ENCODE measurements at places on chromosomes 7 and 10.

- DNase-seq = no peak
Observed at GRCh38 chr7:42689626-42690025, 222.2 kb downstream of the C7orf25 start.

DNA sequence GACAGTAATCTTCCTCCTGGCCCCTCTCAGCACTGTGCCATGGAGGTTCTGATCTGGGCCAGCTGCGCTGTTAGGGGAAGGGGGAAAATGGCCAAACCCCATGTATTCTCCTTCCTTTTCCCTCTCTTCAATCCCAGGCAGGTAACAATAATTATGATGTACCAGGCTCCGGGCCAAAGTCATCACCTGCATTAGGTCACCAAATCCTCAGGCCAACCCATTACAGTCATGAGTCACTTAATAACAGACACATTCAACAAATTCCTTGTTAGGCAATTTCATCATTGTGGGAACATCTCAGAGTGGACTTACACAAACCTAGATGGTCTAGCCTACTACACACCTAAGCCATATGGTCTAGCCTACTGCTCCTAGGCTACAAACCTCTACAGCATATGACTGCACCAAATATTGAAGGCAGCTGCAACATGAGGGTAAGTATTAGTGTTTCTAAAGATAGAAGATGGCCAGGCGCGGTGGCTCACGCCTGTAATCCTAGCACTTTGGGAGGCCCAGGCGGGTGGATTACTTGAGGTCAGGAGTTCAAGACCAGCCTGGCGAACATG is 2.2 kb upstream of the HSPB1 start:
- DNase-seq = no peak

DNA sequence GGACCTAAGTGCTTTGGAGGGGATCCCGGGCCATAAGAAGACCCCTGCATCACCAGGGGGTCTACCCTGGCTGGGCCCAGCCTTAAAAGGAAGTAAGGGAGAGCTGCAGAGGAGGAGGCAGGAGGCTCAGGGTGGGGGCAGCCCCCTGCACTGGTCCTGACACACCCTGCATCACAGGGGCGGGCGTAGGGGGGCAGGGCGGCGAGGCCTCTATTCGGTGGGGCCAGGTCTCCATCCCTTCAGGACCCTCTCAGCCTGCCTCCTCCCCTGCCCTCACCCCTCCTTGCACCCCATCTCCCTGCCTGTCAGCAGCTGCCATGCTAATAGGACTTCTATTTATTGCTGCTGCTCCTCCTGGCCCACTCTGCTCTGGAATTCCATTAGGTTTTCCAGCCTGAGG is 101.4 kb downstream of the C10orf105 start:
- no peak for DNase-seq

DNA sequence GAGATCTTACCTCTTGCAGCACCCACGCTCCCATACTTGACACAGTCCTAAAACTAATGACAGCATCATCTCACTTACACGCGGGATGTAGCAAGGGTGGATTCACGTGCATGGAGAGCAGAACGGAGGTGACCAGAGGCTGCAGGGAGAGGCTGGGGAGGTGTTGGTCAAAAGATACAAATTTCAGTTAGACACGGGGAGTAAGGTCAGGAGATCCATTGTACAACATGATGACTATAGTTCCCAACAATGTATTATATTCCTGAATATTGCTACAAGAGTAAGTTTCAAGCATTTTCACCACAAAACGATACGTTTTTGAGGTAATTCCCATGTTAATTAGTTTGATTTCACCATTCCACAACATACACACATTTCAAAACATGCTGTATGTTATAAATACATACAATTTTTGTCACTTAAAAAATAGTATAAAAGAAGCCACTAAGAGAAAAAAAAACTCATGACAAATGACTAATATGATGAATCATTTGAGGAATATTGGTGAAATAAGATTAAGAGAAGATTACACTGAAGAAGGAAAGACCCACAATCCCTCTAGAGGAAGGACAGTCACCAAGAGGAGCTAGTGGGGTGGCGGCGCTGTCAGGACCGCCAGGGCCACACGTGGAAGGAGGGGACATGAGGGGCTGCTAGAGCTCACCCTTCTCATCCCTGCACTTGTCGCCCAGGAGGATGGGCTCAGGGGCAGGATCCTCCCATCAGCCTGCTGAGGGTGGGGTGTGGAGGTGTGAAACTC is 49.4 kb upstream of the EGFR start:
- DNase-seq = no peak
